Progenitor cell of endocrine pancreas (in vitro differentiated cells): ENCODE measurements at places on chromosomes 12 and 14. TPM values are rescaled to one million over a fixed set of nuclear protein-coding genes. Genes with fewer than 3 reads are reported as not detected.
A peak's percentile ranks its signal among the peaks of the same experiment; 100 is the strongest.

DNA sequence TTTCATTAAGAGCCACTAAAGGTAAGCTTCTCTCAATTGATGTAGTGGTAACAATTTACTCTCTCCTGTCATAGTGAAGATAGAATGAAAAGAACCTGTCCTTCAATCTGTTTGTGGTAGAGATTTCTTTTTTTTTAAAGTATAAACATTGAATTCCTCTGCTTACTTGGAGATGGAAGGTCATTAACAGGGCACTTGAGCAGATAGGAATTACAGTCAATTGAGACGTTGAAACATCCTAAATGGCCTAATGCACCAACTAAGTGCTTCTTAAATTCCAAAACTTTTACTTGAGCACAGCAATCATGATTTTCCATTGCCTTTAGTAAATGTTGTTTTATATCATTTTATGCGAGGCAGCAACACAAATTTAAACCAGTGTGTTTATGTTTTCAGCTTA lies 241.4 kb downstream of the FOXG1 start:
- H3K4me3 ChIP-seq: no peak overlapping the region
- no peaks in the 10 kb centered on the region for H3K36me3 ChIP-seq
- no peak overlapping the region for H3K27ac ChIP-seq
- peaks cover 4% of the 10 kb centered on the region for H3K4me1 ChIP-seq
- DNase-seq: no peak

DNA sequence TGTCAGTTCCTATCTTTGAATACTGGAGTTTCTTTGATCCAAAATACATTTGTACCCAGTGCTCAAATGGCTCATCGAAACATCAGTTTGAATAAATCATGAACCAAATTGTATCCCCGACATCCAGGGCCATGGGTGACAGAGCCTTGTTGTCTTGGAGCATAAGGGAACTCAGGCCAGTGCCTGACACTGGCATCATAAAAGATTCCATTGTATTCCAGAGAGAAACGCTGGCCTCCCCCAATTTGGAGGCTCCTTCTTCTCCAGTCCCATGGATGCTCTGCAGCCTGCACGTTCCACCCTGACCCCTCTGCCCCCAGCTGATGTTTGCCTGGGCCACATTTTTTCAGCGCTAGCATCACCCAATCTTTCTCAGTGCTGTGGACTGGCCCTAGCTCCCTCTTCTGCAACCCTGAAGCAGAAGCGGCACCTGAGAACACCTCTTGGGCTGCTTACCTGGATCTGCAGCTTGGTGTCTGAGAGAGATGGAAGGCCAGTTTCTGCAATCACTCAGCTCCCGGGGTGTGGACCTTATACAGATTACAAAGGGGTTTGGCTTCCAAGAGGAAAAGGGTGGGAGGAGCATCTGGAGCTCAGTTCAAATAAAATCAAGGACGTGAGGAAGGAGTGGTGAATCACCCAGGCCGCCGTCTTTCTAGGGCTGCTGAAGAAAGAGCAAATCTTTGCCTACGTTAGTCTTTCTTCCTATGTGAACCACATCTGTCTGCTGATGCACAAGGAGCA lies at the start of gene RNASE1:
Gene RNASE1, minus strand, starts transcription at position 504 of the 744 bp plus-strand sequence. CDS start 776 bp downstream, outside the sequence.
- no peak for DNase-seq
- peaks cover 50% of the 10 kb centered on the region for H3K4me1 ChIP-seq
- no peak within 1 kb of the TSS for H3K4me3 ChIP-seq
- peak within 1 kb of the TSS; percentile 25 for H3K27ac ChIP-seq
- peaks cover 16% of the 10 kb centered on the region for H3K27me3 ChIP-seq

- DNase-seq: no peak
- no peaks in the 10 kb centered on the region for H3K36me3 ChIP-seq
- peak overlapping the region; percentile 70 for H3K27ac ChIP-seq
- H3K4me3 ChIP-seq: no peak overlapping the region
- H3K4me1 ChIP-seq: no peaks in the 10 kb centered on the region
Measured at GRCh38 chr14:96117101-96117897, 78.1 kb downstream of the C14orf132 start.

DNA sequence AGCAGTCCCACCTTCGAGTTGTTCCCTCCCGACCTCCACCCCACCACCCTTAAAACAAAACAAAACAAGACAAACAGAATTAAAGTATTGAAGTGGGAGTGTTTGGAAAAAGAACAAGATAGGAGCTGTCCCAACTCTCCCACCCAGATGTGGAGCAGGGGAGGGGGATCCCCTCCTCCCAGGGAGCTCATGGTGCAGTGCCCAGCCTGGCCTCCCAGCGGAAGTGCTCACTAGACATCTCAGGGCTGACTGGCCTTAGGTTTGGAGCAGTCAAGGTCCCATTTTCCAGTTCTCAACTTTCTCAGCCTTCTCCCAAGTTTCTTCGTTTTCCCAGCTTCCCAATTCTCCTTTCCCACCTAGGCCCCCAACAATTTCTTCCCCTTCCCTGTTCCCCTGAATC lies 2.9 kb downstream of the SP7 start:
- no peaks in the 10 kb centered on the region for H3K36me3 ChIP-seq
- H3K4me3 ChIP-seq: no peak overlapping the region
- no peak for DNase-seq
- peak overlapping the region; percentile 31 for H3K27ac ChIP-seq

GRCh38 chr12:16563504-16563903 lies 42.5 kb downstream of the LMO3 start:
- H3K4me1 ChIP-seq: peaks cover 11% of the 10 kb centered on the region
- H3K36me3 ChIP-seq: peaks cover 9% of the 10 kb centered on the region

GRCh38 chr12:67804168-67804567 lies 155.6 kb downstream of the DYRK2 start:
- H3K4me1 ChIP-seq: peaks cover 2% of the 10 kb centered on the region
- no peak overlapping the region for H3K27ac ChIP-seq
- H3K4me3 ChIP-seq: no peak overlapping the region
- no peaks in the 10 kb centered on the region for H3K27me3 ChIP-seq
- no peaks in the 10 kb centered on the region for H3K36me3 ChIP-seq
- DNase-seq: no peak

DNA sequence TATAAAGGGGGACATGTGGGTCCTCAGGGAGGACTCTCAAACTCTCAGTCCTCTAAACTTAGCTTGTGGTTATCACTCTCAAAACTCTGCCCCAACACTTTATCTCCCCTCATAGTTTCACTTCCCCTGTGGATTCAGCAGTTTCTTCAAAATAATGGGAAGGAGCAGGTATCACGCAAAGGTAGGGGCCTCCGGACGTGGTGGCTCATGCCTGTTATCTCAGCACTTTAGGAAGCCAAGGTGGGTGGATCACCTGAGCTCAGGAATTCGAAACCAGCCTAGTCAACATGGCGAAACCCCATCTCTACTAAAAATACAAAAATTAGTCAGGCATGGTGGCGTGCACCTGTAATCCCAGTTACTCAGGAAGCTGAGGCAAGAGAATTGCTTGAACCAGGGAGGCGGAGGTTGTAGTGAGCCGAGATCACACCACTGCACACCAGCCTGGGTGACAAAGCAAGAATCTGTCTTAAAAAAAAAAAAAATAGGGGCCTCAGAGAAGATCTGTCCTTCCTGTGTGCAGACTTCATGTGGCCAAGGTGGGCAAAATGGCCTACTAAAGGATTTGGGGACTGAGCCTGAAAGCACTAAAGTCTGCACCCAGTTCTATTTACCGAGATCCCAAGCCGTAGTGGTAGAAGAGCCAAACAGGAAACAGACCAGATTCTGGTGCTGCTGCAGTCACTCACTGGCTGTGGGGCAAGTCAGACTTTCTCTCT lies 6.4 kb downstream of the ITGB7 start:
- H3K4me3 ChIP-seq: no peak overlapping the region
- no peak overlapping the region for H3K27ac ChIP-seq
- no peak for DNase-seq
- no peaks in the 10 kb centered on the region for H3K36me3 ChIP-seq
- H3K4me1 ChIP-seq: no peaks in the 10 kb centered on the region

DNA sequence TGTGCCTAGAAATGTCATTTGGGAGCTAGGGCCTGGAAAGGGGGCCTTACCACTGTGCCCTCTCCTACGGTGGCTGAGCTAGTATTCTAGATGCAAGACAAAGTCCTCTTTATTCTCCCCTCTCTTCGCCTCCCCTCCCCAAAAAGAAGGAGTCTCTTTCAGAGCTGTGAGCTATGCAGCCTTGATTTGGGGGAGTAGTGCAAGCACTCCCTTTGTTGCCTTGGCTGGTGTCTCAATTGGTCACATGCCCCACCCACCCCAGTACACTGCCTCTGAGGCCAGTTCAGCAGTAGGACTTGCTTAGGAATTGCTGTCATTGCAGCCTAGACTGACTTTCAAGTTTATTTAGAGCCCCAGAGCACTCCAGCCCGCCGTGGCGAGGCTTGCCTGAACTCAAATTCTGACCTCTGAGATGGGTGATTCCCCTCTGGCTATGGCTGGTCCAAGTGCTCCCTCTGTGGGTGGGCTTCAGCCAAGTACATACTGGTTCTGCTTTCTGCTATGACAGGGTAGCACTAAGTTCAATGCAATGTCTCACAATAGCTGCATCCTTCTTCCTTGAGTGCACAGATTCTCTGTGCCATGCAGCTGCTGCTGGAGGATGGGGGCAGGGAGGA lies 37.0 kb upstream of the FBXO33 start:
- H3K27me3 ChIP-seq: no peaks in the 10 kb centered on the region
- H3K4me3 ChIP-seq: no peak overlapping the region
- no peak for DNase-seq
- H3K4me1 ChIP-seq: no peaks in the 10 kb centered on the region
- H3K27ac ChIP-seq: no peak overlapping the region

- no peaks in the 10 kb centered on the region for H3K4me1 ChIP-seq
- H3K27ac ChIP-seq: no peak overlapping the region
- H3K27me3 ChIP-seq: no peaks in the 10 kb centered on the region
- no peak for DNase-seq
Measured at GRCh38 chr12:15575671-15576541, 213.3 kb downstream of the EPS8 start.

- no peak overlapping the region for H3K4me3 ChIP-seq
- H3K36me3 ChIP-seq: no peaks in the 10 kb centered on the region
- DNase-seq: no peak
- H3K27ac ChIP-seq: no peak overlapping the region
- H3K27me3 ChIP-seq: peaks cover 3% of the 10 kb centered on the region
Measured at GRCh38 chr14:84535976-84536375, 994.0 kb upstream of the FLRT2 start.

DNA sequence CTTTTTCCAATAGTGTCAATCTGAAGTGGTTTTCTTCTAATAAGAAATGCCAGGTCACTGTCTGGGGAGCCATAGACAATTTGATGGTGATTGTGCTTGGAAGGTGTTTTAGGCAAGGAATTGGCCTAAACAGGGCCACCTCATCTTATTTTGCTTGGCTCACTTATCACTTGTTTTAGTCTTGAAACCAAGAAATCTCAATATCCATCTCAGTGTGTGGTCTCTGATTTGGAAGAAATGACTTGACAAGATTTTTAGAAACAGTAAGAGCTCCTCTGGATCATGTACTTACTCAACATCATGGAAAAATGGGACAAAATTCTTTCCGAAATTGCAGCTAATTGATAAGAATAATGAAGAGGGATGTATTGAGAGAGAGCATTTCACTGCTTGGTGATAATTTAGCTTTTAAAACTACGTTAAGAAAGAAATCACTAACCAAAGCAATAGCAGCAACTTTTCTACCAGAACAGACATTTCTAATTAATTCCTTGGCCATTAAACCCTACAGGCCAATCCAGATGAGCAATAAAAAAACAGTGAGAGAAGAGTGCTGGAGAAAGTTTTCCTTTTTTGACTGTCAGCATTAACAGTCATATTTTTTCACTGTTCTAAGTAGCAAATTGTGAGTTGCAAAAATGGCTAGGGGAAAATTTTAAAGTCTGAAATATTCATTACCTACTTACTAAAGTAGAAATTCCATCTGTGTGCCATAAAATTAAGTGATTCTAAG lies 157.3 kb downstream of the AEBP2 start:
- H3K4me1 ChIP-seq: peaks cover 3% of the 10 kb centered on the region
- no peak for DNase-seq

- no peaks in the 10 kb centered on the region for H3K36me3 ChIP-seq
- DNase-seq: no peak
- no peak overlapping the region for H3K27ac ChIP-seq
- no peak overlapping the region for H3K4me3 ChIP-seq
- peaks cover 3% of the 10 kb centered on the region for H3K27me3 ChIP-seq
- H3K4me1 ChIP-seq: peaks cover 8% of the 10 kb centered on the region
Measured at GRCh38 chr14:33563191-33563900, 387.5 kb downstream of the EGLN3 start.

GRCh38 chr12:40225984-40226602 lies 1.3 kb downstream of the LRRK2 start:
- no peak for DNase-seq
- peaks cover 5% of the 10 kb centered on the region for H3K4me1 ChIP-seq
- no peaks in the 10 kb centered on the region for H3K36me3 ChIP-seq

DNA sequence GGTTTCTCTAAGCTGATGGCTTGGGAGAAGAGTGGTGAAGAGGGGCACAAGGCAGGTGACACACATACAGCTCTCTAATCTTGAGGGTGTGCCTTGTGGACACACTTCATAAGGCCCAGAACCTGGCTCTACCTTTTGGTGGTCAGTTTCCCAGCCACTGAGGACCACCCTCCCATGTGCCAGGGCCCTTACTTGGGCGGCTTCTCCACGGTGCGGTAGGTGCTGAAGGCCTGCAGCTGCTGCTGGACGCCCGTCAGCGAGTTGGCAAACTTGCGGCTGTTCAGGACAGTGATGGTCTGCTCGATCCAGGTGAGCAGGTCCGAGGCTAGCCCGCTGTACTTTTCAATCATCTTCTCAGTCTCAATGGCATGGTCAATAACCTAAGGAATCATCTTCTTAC lies 80.2 kb downstream of the SPTB start:
- no peaks in the 10 kb centered on the region for H3K36me3 ChIP-seq
- H3K4me3 ChIP-seq: no peak overlapping the region
- DNase-seq: no peak
- H3K4me1 ChIP-seq: no peaks in the 10 kb centered on the region
- H3K27me3 ChIP-seq: peaks cover 8% of the 10 kb centered on the region

DNA sequence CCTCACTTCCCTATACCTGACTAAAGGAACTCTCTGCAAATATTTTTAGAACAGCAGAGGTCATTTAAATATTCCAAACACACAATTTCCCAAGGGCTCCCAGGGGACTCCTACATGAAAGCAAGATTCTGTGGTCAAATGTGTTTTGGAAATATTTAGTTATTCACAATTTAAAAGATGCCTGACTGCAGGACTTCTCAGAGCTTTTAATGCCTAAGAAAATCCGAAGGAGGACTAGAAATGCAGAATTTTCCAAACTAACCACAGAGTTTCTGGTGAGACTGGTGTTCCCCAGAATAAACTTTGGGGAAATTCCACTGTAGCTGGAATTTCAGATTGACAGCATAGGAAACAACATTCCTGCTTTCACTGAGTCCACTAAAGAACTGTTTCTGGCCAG lies 84.8 kb upstream of the MAP1LC3B2 start:
- H3K36me3 ChIP-seq: peaks cover 4% of the 10 kb centered on the region
- no peak overlapping the region for H3K4me3 ChIP-seq
- no peaks in the 10 kb centered on the region for H3K4me1 ChIP-seq
- DNase-seq: no peak

DNA sequence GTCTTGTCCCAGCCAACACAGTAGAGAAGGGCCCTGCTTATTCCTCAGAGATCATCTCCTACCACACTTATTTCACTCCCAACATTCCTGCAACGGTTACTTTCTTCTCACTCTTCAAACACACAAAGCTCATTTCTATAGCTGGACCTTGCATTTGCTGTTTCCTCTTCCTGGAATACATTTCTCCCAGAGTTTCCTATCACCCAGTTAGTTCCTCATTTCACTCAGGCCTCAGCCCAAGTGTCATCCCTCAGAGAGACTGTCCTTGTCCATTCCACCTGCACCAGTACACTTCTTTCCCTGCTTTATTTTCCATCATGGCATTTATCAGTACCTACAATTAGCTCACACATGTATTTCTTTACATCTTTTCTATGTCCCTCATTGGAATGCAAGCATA lies 14.7 kb upstream of the STK38L start:
- no peak overlapping the region for H3K4me3 ChIP-seq
- H3K27ac ChIP-seq: no peak overlapping the region
- DNase-seq: no peak
- H3K27me3 ChIP-seq: peaks cover 5% of the 10 kb centered on the region
- peaks cover 10% of the 10 kb centered on the region for H3K4me1 ChIP-seq

Gene RND1
- 12.4 and 12.5 TPM in 2 replicates for total RNA-seq
